ENCODE measurements at places on chromosomes 6 and 20.

- peak; percentile 45 for DNase-seq
Measured at GRCh38 chr6:37115236-37115895, 54.6 kb upstream of the PIM1 start.

DNA sequence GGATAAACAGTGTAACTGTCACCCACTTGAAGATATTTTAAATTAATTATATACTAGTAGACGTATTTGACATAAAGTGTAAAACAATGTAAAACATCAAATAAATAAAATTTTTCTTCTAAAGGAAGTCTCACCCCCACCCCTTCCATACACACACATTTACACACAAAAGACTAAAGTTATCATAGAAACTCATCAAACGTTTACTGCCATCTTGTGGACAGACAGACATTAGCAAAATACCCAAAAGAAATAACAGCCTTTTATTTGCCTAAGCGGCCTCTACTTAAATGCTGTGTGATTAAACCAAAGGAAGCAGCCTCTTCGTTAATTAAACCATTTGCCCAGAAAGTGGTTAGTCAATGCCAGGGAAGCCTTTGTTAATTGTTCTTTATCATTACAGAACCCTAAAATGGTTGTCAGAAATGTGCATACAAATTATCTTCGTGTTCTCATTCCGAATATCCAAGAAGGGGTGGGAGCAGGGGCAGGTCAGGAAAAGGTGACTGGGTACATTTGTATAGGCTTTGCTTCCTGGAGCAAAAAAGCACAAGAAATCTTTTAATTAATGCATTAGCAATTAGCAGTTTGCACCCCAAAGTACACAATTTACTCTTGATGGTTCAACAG, 176.2 kb upstream of the SASH1 start:
- DNase-seq = peak; percentile 89

DNA sequence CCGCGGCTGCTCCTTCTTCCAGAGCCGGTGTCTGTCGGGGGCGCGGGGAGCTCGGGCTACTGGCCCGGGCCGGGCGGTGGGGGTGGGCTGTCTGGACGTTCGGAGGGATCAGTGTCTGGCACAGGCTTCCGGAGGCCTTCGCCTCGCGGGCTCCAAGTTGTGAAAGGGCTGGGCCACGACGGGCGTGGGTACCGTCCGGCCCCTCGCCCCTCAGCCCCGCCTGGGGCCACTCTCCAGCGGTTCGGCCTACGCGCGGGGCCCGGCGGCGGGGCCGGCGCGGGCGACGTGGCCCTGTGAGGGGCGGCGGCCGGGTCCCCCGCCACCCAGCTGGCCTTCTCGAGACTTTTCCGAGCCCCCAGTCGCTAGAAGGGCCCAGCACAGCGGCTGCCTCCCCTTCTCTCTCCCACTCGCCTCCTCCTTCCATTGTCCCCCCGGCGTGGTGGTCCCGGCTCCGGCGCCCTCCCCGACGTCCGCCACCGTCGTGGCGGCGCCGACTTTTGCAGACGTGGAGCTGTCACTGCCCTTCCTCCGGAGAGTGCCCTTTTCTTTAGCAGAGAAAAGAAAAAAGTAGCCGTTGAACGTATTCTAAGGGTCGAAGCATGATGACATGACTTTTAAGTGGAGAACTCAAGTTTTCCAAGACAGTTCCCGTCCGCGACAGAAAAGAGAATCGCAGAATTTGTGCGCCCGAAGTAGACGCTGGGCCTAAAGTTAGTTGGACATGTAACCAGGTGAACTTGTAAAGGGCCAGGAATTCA, 571 bp downstream of the ITCH start:
- DNase-seq = no peak

DNA sequence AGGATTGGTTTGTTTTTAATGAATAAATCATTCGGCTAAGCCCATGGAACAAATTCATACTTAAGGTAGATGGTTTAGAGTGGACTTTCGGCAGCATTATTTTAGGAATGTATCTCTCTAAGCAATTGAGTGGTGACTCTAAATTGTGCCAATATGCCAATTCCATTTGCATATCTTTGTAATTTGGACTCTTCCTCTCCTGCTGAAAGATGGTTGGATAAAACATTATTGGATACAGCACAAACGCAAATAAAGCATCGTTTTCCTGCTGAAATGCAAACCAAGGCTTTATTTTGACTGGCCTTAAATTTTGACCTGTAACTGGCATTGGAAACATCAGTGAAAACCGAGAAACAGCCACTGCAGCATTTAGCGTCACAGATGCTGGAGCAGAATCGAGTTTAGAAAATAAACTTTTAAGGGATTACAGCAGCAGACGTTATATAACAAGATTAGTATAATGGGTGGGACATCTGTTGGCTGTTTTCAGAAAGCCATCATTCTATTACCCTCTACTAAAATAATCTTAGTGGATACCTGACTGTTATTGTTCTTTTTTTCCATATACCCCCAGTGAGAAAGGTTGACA, 726.0 kb downstream of the KIF16B start:
- no peak for DNase-seq

DNA sequence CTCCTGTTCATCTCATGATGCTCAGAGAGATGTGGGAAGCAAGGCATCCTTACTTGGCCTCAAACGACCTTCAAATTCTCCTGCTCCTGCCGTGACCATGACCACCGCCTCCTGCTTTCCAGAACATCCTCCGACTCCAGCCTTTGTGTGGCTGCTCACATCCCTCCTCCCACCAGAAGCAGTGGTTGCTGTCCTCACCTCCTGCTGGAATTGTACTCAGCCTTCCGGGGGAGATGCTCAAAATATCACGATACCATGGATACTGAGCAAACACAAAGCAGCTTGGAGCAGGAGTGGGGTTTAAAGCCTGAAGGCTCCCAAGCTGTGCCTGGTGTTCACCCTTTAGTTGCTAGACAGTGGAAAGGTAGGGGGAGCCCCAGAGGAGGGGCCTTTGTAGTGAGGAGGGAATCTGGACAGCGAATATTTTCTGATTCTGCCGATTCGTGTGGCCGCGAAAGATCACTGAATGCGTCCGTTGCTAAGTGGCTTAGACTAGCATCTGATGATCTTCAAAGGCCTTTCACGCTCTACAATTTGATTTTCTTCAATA, 9.3 kb upstream of the DUSP22 start:
- no peak for DNase-seq

DNA sequence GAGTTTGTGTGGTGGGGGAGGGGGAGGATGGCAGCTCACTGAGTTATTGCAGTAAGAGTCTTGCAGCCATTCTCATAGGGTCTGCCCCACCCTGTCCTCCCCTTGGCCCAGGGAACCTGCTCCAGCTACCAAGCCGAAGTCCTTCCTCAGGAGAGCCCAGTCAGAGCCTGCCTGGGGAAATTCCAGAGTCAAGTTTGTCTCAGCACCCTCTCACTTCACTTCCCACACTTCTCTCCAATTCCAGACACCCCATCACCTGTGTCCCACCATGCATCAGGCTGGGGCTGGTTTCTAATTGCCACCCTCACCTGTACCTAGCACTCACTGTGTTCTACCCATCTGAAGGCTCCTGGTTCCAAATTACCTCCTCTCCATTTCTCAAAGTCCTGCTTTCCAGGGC, 10.3 kb upstream of the SLC22A16 start:
- DNase-seq = no peak

DNA sequence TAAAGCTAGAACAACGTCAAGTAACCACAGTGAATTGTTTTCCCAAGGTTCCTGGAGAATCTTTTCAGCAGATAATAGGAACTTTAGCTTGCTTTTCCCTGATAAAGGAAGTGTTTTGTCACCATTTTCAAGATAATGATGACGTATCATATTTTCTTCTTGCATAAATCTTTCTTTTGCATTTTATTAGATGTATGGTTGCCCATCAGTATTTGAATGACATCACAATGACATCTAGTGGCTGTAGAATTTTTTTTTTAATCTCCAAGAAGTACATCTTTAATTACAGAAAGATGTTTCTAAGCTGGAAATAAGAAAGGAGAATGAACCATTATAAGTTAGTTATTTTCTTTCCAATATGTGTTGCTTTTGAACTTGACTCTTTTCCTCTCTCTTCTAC, 83.0 kb downstream of the CENPW start:
- DNase-seq = no peak
